ENCODE measurements at places on chromosomes 6 and 20.

- no peak for DNase-seq
Measured at GRCh38 chr20:10898552-10898951, 224.8 kb upstream of the JAG1 start.

- DNase-seq: no peak
Measured at GRCh38 chr6:146910611-146911010, 293.6 kb upstream of the STXBP5 start.

DNA sequence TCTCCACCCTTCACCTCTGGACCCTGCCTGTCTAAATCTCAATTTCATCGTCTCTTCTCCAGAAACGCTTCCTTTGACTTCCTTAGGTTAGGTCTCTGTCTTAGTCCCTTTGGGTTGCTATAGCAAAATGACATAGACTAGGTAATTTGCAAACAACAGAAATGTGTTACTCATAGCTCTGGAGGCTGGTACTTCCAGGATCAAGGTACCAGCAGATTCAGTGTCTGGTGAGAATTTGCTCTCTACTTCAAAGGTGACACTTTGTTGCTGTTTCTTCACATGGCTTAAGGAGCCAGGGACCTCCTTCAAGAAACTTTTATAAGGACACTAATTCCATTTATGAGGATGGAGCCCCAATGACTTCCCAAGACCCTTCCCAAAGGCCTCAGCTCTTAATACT lies 145.1 kb upstream of the IMPG1 start:
- no peak for DNase-seq

GRCh38 chr20:23002276-23002675 lies 32.8 kb upstream of the SSTR4 start:
- no peak for DNase-seq

DNA sequence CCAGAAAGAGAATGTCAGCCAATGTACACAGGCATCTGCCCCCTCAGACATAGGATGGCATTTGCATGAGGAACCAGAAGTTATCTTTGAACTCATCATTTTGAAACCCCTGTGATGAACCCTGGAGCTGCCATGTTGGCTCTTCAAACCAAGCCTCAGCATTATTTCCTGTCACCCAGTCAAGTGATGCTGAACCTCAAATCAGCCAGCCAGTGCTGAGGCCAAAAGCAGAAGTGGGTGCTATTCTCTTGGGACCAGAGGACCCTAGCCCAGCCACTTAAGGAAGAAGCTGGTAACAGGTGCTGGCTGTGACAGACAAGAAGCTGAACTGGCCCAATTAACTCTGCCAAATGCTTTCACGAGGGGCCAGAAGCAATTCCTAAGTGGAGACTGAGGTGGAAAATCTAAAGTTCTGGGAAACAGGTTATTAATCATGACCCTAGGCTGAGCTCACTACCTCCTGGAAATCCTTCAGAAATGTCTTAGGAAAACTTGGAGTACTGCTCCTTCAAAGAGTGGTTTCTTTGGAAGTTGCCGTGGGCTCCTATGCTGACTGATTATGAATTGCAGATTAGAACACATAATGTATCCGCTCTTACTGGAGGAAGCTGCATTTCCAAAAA lies 4.0 kb downstream of the PKIG start:
- DNase-seq: no peak

GRCh38 chr6:126444659-126445273 lies 104.9 kb downstream of the CENPW start:
- no peak for DNase-seq
